ENCODE measurements at places on chromosomes 3 and 15.
A peak's percentile ranks its signal among the peaks of the same experiment; 100 is the strongest.

- DNase-seq, result no peak
Measured at GRCh38 chr3:9768141-9768775, 1.5 kb downstream of the CAMK1 start.

DNA sequence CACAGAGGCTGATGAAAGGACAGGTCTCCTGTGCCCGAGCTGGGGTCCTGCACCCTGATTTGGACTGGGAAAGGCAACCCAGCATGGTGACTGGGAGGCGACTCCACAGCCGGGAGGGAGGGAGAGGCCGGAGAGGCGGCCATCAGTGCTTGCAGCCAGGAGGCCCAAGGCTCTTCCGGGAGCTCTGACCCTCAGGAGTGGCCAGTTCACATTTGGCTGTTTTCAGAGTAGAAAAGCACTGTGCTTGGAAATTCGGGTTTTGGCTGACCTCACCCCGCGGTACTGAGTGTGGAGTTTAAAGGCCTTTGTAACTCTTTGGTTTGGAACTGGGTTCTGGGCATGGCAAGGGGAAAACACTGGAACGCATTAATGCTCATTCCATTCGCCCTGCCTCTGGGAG is 31.9 kb downstream of the SMAD6 start:
- no peak for DNase-seq

- DNase-seq, result no peak
Measured at GRCh38 chr15:99735868-99736267, 2.6 kb upstream of the LYSMD4 start.

DNA sequence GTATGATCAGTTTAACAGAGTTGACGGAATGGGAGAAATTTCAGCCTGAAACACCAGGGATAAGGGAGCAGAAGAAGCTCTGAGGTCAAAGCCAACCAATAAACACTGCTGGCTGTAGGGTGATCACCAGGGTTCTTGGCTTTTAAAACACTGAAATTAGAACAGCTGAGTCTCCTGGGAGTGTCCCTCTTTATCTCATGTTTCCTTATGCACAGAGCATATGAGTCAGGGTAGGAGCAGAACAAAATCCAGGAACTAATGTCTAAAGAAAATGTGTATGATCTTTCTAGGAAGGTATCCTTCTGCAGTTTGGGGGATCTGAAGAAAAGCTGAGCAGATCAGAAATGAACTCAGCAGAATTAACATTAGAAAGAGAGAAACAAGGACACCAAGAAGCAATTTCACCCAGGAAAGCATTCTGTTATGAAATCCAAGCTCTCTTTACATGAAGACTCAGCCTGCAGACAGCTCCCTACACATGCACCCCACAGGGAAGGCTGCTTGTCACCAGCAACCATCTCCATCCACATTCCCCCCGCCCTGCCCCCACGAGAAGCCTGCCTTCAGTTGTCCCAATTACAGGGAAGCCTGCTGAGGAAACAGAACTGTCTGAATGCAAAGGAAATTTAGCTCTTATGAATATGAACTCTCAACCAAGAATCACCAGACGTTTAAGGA is 469.7 kb downstream of the PDCD6IP start:
- no peak for DNase-seq

GRCh38 chr3:4290272-4290893 is 12.8 kb upstream of the SETMAR start:
- DNase-seq, result no peak

GRCh38 chr3:67018789-67019526 is 20.9 kb downstream of the KBTBD8 start:
- DNase-seq, result no peak

DNA sequence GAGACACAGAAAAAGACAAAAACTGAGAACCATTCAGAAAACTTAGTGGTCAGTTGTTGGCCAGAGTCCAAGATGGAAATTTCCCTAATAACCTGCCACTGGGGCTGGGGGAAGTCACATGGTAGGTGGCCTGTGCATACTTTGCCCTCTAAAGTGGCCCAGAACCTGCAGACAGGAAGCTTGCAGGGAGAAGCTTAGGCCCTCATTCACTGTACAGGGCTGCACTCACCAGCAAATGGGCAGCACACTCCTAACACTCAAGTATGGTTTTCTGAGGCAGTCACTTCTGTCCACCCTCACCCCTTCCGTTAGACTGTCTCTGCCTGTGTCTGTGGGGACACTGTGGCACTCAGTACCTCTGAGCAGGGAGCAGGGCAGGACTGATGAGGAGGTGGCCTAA is 14.5 kb upstream of the RNU6-1 start:
- DNase-seq, result no peak

GRCh38 chr3:122271246-122271898 is 53.7 kb upstream of the CSTA start:
- no peak for DNase-seq

- no peak for DNase-seq
Measured at GRCh38 chr3:141063831-141064230, 12.7 kb downstream of the SPSB4 start.

DNA sequence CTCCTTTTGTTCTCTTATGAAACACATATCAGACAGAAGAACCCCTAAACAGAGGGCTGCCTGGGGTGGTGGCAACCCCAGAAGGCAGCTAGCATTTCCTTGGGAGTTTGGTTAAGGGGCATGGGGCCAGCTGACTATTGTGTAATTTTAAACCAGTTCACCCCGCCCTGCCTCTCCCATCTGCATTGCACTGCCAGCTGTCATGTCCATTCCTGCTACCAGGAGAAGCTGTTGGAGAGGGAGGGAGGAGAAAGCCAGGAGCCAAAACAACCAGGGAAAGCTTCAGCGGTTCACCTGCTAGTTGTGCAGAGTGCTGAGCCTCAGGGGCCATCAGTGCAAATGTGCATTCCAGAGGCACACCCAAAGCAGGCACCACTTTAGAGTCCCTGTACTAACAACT is 47.6 kb upstream of the ATP1B3 start:
- no peak for DNase-seq

DNA sequence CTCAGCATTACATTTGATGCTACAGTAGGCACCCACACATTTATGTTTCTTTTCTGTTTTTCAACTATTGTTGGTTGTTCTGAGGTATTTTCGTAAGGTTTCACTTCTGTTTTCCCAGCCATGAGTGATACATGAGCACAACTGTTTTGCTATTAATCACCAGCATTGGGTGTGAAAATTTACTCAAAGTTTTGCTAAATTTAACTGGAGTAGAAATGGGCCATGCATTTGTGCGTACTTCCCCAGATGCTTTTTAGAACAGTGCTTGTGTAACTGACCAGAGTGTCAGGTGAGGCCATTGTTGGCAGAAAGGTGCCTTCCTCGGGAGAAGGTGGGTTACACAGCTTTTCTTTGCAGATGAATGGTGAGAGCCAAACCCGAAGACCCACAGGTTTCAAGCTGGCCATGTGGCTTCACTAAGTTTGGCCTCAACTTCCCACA is 70.4 kb downstream of the ST6GAL1 start:
- no peak for DNase-seq

GRCh38 chr15:96327155-96327741 is 3.3 kb upstream of the NR2F2 start:
- DNase-seq, result no peak

GRCh38 chr3:127671523-127672428 is 976 bp upstream of the ABTB1 start:
- DNase-seq, result peak; percentile 91

- no peak for DNase-seq
Measured at GRCh38 chr15:70608144-70608543, 155.2 kb downstream of the UACA start.

GRCh38 chr15:74129586-74130154 is 716 bp upstream of the ISLR2 start:
- DNase-seq, result no peak

DNA sequence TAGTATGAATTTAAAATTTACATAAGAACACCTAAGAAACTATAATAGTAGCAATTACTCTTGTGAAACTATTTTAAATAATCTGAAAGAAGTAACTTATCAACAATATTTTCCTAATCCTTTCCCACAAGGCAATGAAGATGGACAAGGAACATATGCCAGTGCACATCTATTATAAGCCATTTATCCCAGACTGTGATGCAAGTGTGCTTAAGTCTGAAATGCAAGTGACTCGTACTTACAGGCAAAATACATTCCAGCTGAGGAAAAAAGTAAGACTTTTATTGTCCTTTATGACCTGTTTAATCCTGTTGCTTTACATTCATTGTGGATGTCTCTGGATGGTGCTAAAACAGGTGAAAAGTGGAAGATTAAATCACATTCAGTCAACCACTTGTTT is 709.4 kb downstream of the ZNF385D start:
- no peak for DNase-seq

DNA sequence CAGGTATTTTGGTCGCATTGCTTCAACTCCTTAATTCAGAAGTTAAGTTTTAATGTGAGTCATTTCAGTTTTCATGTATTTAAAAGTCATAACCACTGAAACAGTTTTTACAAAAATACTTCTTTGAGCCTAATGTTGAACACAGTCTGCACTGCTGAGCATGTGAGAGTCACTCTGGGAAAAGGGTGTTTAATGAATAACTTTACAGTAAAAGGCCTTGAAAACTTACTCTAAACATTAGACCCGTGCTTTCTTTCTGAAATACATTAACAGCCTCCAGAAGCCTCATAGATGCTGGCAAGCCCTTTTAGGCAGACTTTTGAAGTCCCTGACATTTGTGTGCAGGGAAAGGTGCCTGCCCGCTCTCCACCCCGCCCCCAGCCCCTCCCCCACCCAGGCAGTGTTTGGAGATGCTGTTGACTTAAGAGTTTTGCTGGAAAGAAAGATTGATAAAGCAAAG is 68.9 kb upstream of the NR2F2 start:
- no peak for DNase-seq

DNA sequence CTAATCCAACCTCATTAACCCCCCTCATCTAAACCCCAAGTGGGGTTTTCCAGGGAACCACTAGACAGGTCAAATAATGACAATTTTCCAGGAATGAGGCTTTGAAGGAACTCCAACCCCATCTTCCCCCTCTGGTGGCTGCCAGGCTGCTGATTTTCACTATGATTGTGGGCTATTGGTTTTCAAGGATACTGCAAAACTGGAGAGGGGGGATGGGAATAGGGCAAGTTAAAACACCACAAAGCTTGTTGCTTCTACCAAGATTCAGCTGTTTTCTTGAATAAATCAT is 10.4 kb upstream of the ZNF662 start:
- DNase-seq, result no peak

DNA sequence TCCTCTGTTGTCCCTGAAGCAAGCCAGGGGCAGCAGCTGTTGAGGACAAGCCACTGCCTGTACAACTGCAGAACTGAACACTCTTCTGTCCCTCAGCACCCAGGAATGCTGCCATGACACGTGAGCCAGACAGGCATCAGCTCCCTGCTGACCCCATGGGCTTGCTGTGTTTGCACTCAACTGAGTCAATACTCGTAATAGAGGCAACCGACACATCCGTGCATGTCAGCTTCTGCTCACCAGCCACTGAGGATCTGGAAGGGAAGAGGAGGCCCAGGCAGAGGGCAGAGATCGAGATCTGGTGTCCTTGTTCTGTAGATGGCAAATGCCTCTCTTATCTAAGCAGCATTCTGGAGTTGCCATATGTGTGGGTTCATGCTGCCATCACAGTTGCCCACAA is 54.3 kb upstream of the SEC61A1 start:
- no peak for DNase-seq

DNA sequence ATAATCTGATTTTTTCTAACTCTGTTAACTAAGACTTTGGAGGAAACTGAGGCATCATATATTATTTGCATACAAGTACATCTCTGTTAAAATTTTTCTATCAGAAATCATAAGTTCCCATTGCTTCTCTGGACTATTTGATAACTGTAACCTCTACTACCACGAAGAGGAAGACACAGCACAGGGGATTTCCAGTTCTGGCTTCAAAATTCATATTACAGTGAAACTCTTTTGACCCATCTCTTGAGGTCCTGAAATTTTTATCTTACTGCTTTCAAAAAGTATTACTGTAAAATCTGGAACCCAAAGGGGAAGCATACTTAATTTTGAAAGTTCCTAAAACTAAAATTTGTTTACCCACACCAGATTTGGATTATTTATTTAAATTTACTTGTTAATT is 4.2 kb downstream of the PLSCR1 start:
- DNase-seq, result no peak

DNA sequence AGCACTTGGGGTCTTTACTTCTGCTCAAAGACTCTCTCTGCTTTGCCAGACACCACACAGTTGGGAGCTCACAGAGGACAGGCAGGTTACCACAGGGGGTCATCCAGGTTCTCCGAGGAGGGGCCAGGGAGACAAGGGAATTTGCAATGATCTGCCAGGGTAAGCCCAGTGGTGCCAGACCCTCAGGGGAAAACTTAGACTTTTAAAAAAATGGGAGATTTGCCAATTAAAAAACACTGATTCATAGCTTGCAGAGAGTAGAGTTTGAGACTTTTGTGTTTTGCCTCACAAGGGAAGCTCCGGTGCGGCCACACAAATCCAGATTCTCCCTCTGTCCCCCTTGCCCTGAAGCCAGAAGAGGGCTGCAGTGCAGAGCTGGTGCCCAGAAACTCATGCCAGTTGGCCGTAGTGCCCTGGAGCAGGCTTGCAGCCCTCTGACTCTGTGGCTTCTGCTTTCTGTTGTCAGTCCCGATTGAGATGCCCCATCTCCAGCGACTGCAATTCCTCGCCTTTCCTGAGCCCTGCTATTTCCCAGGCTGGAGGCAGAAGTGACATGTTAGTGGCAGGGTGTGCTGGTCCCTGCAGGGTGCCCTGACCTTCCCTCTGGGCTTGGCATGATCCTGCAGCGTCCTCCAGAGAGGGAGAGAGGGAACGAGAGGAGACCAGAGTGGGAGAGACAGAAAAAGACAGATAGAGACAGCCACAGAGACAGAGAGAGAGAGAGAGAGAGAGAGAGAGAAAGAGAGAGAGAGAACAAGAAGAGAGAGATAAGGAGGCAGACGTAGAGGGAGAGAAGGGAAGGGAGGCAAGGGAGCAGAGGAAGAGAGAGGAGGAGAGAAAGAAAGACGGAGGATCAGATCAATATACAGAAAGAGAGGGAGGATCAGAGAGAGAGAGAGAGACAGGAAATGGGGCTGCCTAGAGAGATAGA is 46.0 kb downstream of the RHCG start:
- DNase-seq, result no peak

DNA sequence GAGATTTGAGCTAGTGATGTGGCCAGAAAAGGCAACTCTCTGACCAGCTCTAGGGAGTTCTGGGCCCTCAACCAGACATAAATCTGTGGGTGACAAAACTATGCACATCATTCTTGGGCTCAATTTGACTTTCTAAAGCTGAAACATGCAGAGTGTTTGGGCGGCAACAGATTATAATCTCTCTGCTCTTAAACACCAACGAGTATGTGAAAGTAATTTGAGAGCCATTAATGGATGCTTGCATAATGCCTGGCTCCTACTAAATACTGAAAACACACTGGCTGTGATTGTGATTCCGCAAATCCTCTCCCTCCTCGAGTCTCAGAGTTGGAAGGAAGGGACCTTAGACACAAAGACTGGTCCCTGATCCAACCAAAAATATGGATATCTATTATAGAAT is 186.7 kb downstream of the UACA start:
- no peak for DNase-seq

- DNase-seq, result no peak
Measured at GRCh38 chr15:61182946-61183345, 46.2 kb downstream of the RORA start.

All from chondrocyte (in vitro differentiated cells).